ENCODE measurements at places on chromosomes 5 and 9.

- no peak for DNase-seq
These were observed 36.1 kb upstream of the SLC2A8 start for GRCh38 chr9:127360829-127361228.

DNA sequence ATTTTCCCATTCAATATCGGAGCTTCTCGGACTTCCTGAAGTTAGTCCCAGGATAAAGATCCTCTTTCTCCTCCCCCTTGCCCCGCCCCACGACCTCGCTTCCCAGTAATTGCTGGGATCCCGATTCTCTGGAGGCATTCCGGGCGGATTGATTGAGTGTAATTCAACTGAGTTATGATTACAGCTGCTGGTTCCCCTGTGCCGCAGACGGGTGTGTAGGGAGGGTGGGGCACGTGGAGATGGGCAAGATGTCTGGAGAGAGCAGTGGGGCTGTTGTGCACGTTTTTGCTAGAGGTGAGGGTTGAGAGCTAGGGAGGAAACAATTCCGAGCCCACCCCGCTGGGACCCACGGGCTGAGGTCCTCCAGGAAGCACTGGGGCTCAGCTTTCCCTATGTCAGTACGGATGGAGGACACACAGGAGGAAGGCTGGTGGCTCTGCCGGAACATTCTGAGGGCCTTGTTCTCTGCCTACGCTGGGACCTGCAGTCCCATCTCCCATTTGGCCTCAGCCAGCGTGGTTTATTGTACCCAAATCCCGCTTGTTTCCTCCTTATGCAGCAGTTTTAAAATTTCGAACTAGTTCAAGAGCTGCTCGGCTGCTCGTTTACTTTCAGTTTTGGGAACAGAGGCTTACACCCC, 2.4 kb upstream of the DMRT2 start:
- DNase-seq = no peak

GRCh38 chr5:119583684-119584083, 45.7 kb upstream of the FAM170A start:
- DNase-seq = no peak

DNA sequence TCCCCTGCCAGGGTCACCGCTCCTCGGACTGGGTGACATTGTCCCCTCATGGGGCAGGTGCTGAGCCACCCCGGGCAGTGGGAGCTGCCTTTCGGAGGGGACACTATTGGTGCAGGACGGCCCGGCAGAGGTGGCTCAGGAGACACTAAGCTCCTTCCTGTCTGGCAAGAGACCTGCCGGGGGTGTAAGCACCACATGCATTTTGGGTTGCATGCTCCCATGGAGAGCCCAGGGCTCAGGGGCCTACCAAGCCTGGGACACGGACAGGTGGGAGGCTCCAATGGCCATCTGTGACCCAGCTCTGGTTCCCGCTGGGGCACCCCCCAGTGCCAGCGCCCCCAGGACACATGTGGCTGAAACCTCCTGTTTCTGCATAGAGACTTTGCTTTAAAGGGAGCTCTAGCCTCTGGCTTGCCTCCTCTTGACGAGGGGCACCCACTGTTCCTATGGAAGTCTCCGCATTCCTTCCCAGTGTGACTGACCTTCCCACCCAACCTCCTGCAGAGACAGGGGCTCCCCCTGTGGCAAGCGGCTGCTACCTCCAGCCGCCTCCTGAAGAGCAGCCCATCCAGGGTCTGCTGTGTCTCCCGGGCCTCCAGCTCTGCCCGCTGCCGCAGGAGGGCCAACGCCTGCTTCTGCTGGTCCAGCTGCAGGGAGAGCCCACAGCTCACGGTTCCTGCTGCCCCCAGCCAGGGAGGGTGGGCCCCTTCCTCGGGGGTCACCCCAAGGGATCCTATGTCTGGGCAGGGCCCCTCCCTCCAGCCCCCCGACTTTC, 28.1 kb downstream of the CCDC187 start:
- no peak for DNase-seq

DNA sequence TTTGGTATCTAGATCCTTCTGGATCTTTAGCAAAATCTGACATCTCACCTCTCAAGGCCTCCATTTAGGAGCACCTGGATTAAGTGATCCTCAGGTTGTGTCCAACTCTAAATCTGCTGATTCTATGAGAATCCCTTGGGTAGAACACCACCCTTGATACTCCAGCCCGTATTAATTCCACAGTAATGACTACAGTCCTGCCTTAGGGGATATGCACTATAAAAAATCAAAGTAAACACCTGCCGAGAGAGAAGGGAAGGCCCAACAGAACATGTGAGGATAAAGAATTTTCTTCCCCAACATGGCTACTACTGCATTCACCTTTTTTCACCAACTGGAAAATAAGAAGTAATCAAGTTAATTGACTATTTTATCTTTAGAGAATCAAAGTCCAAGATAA, 27.6 kb downstream of the DAP start:
- DNase-seq = no peak

GRCh38 chr9:123689701-123690428, 240.1 kb downstream of the DENND1A start:
- DNase-seq = no peak

DNA sequence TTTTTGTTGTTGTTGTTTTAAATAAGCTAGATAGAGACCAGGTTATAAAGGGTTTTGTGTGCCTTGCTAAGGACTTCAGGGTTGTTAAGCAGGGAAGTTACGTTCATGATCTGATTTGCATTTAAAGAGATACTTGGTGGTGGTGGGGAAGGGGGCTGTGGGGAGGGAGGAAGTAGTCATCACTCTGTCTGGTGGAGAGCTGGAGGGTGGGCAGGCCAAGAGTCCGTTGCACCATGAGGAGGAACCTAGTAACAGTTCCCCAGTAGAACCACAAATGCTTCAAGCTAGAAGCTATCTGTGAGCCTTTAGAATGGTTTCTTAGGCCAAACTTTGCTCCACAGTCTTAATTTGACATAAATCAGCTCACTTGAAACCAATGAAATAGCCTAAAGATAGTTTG, 18.7 kb upstream of the ROPN1L start:
- DNase-seq = no peak

GRCh38 chr5:44943647-44944046, 134.9 kb downstream of the MRPS30 start:
- DNase-seq = no peak

GRCh38 chr5:147169399-147169798, 65.4 kb upstream of the STK32A start:
- DNase-seq = no peak

GRCh38 chr9:100589582-100589981, 11.7 kb downstream of the CAVIN4 start:
- DNase-seq = no peak

DNA sequence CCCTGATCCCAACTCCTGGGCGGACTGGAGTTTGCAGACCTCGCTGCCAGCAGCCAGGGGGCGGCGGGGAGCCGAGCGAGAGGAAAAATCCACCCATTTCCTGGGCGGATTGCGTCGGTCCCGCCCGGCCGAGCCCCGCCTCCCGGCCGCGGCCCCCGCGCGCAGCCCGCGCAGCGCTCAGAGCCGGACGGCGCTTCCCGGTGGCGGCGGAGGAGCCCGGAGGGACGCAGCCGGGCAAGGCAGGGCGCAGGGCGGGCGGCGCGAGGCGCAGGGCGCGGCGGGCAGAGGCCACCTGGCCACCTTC, at the start of gene OLFM1:
Gene OLFM1 (plus strand): TSS at position 180 of the 304 bp plus-strand sequence. CDS start 322 bp downstream, outside the sequence.
- no peak for DNase-seq

DNA sequence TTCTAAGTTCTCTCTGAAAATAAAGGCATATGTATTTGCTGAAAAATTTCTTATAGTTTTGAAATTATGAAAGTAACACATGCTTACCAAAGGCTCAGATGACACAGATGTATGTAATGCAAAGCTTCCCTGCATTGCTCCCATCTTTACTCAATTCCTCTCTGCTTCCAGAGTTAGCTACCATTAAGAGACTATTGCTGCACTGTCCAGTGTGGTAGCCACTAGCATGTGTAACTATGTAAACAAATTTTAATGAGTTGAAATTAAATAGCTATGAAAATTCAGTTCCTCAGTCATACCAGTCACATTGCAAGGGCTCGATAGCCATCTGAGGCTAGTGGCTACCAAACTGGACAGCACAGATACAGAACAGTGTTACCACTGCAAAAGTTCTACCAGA, 17.9 kb downstream of the FRMD3 start:
- DNase-seq = no peak

DNA sequence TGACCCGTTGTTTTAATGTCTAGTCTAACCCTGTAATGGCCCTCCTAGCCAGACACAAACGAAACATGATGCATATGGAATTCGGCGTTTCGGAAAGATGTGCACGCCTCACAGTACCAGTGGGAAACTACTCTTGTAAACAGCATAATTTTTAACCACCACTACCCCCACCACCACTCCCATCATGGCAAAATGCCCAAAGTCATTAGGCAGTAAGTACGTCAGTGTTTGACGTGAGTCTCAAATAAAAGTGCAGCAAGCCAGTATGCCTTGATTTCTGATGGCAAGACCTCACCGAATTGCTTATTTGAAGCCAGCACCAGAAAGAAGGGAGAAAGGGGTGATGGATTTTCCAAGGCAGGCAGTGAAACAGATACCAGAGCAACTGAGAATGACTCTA, 71.4 kb downstream of the ADRB2 start:
- DNase-seq = no peak

- DNase-seq = no peak
These were observed 23.5 kb upstream of the SNX2 start for GRCh38 chr5:122751293-122751782.

GRCh38 chr5:104111632-104112031, 549.0 kb upstream of the NUDT12 start:
- DNase-seq = no peak
